ENCODE measurements at places on chromosomes 3 and 15.

DNA sequence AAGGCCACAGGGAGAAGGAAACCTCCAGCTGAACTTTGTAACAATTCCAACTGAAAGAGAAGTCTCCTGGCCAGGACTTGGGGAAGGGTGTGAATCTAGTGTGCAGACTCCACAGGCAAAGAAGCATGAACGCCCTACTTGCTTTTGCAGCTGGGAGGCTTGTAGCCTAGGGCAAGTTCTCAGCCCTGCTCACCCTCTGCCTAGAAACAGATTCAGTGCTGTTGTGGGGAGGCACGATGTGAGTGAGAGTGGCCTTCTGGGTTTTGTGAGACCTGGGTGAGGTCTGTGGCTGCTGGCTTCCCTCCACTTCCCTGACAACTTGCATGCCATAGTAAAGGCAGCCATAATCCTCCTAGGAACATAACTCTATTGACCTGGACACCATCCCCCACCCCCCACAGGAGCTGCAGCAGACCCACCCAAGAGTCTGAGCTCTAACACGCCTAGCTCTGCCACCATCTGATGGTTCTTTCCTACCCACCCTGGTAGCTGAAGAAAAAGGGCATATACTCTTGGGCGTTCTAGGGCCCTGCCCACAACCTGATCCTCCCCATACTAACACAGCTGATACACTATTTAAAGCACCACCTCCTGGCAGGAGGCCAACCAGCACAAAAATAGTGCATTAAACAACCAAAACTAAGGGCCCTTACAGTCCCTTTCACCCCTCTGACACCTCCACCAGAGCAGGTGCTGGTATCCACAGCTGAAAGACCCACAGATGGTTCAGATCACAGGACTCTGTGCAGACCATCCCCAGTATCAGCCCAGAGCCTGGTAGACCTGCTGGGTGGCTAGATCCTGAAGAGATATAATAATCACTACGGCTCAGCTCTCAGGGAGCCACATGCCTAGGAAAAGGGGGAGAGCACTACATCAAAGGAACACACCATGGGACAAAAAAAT is 426.5 kb downstream of the IGSF11 start:
- DNase-seq = no peak
- H3K36me3 ChIP-seq = no peaks in the 10 kb centered on the region
- no peaks in the 10 kb centered on the region for H3K27me3 ChIP-seq
- no peak overlapping the region for H3K27ac ChIP-seq

DNA sequence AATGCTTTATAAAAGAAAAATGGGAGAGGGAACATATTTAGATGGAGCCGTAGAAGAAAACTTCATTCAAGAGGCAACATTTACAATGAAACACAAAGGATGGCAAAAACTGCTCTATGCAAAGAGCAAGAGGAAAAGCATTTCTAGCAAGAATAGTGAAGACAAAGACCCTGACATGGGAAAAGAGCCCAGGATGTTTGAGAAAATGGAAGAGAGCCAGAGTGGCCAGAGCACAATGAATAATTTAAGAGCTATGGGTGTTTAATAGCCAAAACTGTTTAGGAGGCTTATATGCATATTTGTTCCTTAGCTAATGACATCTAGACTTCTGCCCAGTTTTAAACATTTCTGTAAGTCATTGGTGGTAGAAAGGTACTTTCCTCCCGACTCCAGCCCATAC is 25.4 kb upstream of the SEMA6D start:
- no peaks in the 10 kb centered on the region for H3K4me1 ChIP-seq
- no peaks in the 10 kb centered on the region for H3K36me3 ChIP-seq
- no peak overlapping the region for H3K27ac ChIP-seq

- H3K4me3 ChIP-seq = peak overlapping the region; percentile 68
- no peaks in the 10 kb centered on the region for H3K27me3 ChIP-seq
- H3K36me3 ChIP-seq = peaks cover 34% of the 10 kb centered on the region
- peaks cover 53% of the 10 kb centered on the region for H3K4me1 ChIP-seq
These were observed 4.1 kb downstream of the RCN2 start for GRCh38 chr15:76935620-76936019.

DNA sequence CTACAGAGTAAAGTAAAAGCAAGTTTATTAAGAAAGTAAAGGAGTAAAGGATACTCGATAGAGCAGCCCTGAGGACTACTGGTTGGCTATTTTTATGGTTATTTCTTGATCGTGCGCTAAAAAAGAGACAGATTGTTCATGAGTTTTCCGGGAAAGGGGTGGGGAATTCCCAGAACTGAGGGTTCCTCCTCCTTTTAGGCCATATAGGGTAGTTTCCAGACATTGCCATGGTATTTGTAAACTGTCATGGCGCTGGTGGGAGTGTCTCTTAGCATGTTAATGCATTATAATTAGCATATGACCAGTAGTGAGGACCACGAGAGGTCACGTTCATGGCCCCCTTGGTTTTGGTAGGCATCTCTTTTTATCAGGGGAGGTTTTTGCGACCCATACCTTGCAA is 213.1 kb downstream of the OSBPL10 start:
- peaks cover 44% of the 10 kb centered on the region for H3K36me3 ChIP-seq
- H3K27ac ChIP-seq = peak overlapping the region; percentile 68
- DNase-seq = no peak
- H3K4me1 ChIP-seq = peaks cover 67% of the 10 kb centered on the region

GRCh38 chr15:69677403-69677802 is 224.8 kb downstream of the RPLP1 start:
- no peak overlapping the region for H3K4me3 ChIP-seq
- peaks cover 25% of the 10 kb centered on the region for H3K4me1 ChIP-seq
- H3K27ac ChIP-seq = no peak overlapping the region
- no peaks in the 10 kb centered on the region for H3K36me3 ChIP-seq

DNA sequence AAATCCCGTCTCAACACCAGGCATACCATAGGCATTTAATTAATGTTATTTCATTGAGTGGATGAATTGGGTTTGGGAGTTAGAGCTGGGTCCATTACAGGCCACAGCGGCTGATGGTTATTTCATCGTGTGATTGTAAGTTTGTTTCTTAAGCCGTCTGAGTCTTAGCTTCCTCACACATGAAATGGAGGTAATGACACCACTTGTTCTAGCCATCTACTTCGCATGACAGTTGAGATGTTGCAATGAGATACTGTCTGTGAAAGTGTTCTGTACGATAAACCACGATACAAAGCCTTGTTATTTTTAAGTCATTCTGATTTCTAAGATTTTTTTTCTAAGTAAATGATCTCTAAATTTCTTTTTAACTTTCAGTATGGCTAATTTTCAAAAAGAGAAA is 8.6 kb upstream of the TP63 start:
- no peak overlapping the region for H3K4me3 ChIP-seq
- no peak for DNase-seq
- no peak overlapping the region for H3K27ac ChIP-seq
- H3K27me3 ChIP-seq = no peaks in the 10 kb centered on the region
- no peaks in the 10 kb centered on the region for H3K36me3 ChIP-seq

Data from activated B cell treated with CpG ODN at 0.5 μM for 24 hours (primary cell).